Neural crest cell (in vitro differentiated cells): ENCODE measurements at places on chromosomes 4 and X. TPM values are rescaled to one million over a fixed set of nuclear protein-coding genes. Genes with fewer than 3 reads are reported as not detected.

MAGEB10 gene
- not detected in 2 replicates for total RNA-seq

ENPEP gene
- total RNA-seq = 4.5 and 7.3 TPM in 2 replicates

TBC1D9 gene
- total RNA-seq = 15.9 and 16.1 TPM in 2 replicates

F8A3 gene
- total RNA-seq = 4.3 and 5.2 TPM in 2 replicates

XK gene
- total RNA-seq = 0.12 and 0.20 TPM in 2 replicates

TKTL2 gene
- not detected in 2 replicates for total RNA-seq

UGDH gene
- total RNA-seq = 110 and 111 TPM in 2 replicates

ADH1B gene
- not detected in 2 replicates for total RNA-seq

VCX3B gene
- not detected in 2 replicates for total RNA-seq

MBNL3 gene
- total RNA-seq = 21.0 and 21.8 TPM in 2 replicates

PLP2 gene
- 0.75 and 0.89 TPM in 2 replicates for total RNA-seq

YTHDC1 gene
- total RNA-seq = 87.9 and 88.2 TPM in 2 replicates

TRAM1L1 gene
- total RNA-seq = 4.6 and 5.0 TPM in 2 replicates

GLOD5 gene
- not detected in 2 replicates for total RNA-seq

EFHC2 gene
- total RNA-seq = 0.77 and 1.2 TPM in 2 replicates

DNA sequence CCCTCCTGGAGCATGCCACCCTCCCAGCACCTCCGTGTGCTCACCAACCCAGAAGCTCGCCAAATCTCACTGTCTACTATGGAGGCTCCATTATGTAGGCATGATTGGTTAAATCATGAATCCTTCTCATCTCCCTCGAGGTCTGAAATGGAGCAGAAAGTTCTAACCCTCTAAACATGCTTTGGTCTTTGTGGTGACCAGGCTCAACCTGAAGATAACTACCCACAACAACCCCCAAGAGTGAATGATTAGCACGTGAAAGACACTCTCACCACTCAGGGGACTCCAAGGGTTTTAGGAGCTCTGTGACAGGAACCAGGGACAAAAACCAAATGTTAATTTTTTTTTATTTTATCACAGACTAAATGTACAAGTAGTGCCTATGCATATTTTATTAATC, 47.2 kb downstream of the APBB2 start:
- DNase-seq = no peak
- peaks cover 3% of the 10 kb centered on the region for H3K4me1 ChIP-seq
- H3K27me3 ChIP-seq = no peaks in the 10 kb centered on the region
- no peak overlapping the region for H3K4me3 ChIP-seq
- H3K36me3 ChIP-seq = peaks cover 12% of the 10 kb centered on the region

DNA sequence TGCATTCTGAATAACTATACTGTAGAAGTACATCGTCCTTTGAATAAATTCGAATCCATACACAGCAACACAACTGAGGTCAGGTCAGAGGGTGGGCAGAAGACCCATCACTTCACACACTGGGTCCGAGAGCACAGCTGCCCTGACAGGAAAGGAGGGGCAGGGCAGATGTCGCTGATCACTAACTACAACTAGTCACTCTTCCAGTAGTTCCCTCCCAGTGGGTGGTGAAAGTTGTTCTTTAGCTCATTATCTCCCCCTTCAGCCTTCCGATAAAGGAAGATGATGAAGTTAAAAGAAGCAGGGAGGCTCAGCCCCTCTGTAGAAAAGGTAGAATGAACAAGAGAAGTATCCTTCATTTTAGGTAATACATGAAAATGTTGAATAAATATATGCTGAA, 278.9 kb downstream of the INPP4B start:
- peaks cover 6% of the 10 kb centered on the region for H3K36me3 ChIP-seq
- no peak for DNase-seq
- H3K4me3 ChIP-seq = no peak overlapping the region

GRCh38 chrX:136192839-136193414, 45.6 kb downstream of the FHL1 start:
- H3K4me3 ChIP-seq = no peak overlapping the region
- peaks cover 14% of the 10 kb centered on the region for H3K36me3 ChIP-seq
- no peak overlapping the region for H3K27ac ChIP-seq
- H3K4me1 ChIP-seq = no peaks in the 10 kb centered on the region
- no peak for DNase-seq

DNA sequence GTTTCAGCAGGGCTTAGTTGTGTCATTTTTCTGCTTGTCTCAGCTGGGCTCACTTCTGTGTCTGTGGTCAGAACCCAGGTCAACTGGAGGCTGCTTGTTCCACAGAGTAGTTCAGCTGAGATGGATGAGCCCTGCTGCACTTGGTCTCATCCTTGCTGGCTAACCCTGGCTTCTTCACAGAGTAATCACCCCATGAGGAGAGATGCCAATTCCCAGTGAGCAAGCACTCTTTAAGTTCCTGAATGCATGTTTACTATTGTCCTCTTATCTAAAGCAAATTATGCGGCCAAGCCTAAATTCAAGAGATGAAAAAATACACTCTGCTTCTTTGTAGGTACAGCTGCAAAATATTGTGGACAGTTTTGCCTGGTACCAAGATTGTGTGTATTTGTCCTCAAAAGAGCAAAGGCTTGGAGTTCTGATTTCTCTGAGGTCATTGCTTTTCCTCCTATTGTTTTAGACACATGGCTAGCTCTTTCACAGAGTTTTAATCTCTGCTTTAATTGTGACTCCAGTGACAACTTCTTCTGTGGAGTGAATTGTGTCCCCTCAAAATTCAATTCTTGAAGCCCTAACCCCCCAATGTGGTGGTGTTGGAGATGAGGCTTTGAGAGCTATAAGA, 236.6 kb upstream of the ANKRD50 start:
- H3K36me3 ChIP-seq = no peaks in the 10 kb centered on the region
- no peak overlapping the region for H3K4me3 ChIP-seq
- H3K4me1 ChIP-seq = peaks cover 6% of the 10 kb centered on the region
- no peak overlapping the region for H3K27ac ChIP-seq

DNA sequence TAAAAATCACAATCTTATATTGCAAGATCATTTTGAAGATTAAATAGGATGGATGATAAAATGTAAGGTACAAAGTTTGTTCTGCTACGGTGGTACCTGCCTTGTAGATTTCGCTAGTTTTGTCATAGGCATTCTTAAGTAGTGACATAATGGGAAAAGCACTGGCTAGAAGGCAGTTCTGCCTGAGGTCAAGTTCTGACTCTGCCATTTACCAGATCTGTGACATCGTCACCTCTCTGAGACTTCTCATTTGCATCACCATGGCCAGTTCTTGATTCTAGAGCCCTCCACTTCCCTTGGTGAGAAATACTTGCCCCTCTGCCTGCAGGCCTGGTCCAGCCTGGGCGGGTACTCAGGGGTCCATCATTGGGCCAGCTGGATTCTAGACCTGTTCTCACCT, 85.2 kb downstream of the HS3ST1 start:
- H3K36me3 ChIP-seq = no peaks in the 10 kb centered on the region
- H3K4me3 ChIP-seq = no peak overlapping the region
- DNase-seq = no peak
- no peaks in the 10 kb centered on the region for H3K27me3 ChIP-seq

DNA sequence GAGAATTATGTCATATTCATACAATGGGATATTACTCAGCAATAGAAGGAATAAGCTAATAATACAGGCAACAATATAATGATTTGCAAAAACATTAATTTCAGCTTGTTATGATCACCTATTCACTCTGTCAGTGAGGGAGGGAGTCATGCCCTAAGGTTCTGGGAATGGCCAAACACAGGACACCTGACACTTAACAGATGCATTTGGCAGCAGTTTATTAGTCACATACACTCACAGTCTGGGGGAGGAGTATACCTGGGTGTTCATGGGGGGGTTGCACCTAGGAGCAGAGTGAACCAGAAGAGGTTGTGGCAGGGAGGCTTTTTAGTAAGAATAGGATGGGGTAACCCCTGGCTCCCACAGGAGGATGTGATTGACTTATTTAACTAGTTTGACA, 38.3 kb downstream of the SERPINA7 start:
- H3K27ac ChIP-seq = no peak overlapping the region
- H3K4me3 ChIP-seq = no peak overlapping the region
- H3K36me3 ChIP-seq = no peaks in the 10 kb centered on the region
- H3K4me1 ChIP-seq = no peaks in the 10 kb centered on the region
- H3K27me3 ChIP-seq = no peaks in the 10 kb centered on the region
- DNase-seq = no peak

GRCh38 chr4:18980516-18981233, 959.1 kb upstream of the LCORL start:
- H3K4me3 ChIP-seq = no peak overlapping the region
- no peaks in the 10 kb centered on the region for H3K36me3 ChIP-seq
- H3K27me3 ChIP-seq = no peaks in the 10 kb centered on the region
- no peak for DNase-seq
- no peaks in the 10 kb centered on the region for H3K4me1 ChIP-seq

- H3K4me1 ChIP-seq = peaks cover 42% of the 10 kb centered on the region
- H3K27me3 ChIP-seq = no peaks in the 10 kb centered on the region
- no peak overlapping the region for H3K4me3 ChIP-seq
- no peak for DNase-seq
Measured at GRCh38 chr4:76626686-76627465, 191.8 kb downstream of the SHROOM3 start.

DNA sequence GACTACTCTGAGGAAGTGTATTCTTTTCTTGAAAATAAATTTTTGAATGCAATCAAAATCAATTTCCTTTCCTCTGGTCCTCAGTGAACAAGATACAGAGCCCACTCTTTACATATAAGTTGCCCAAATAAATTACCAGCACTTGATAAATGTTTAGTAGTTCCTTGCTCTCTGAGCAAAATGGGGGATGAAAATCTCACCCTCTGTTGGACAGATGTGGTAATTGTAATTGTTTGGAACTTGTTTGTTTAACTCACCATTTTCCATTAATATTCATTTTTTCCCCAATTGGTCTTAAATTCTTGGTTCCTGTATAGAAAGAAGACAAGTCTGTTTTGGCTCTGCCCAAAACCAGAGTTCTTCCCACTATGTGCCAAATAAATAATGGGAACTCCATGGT, 146.3 kb downstream of the LDB2 start:
- H3K27me3 ChIP-seq = no peaks in the 10 kb centered on the region
- H3K36me3 ChIP-seq = no peaks in the 10 kb centered on the region
- no peak overlapping the region for H3K27ac ChIP-seq
- H3K4me3 ChIP-seq = no peak overlapping the region

DNA sequence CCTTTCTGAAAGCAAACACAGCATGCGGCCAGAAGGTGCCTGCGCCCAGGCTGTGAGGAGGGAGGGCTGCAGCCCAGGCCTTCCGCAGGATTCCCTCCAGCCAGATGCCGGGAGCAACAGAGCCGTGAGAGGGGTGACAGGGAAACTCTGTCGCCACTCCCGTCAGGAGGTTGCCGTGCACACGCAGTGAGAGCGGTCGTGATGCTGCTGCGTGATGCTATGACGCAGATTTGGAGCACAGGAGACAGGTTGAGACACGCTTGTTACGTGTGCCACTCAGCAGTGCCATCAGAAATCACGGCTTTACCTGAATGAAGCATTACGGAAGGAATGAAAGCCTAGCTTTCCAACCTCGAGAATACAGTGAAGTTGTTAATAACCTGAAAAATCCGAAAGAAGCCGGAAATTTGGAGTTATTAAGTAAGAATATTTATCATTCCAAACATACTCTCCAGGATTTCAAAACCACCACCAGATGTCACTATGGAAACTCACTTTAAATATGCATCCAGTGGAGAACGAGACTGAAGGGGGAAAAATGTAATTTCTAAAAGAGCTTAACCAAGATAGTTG, 54.4 kb downstream of the FAT1 start:
- no peaks in the 10 kb centered on the region for H3K27me3 ChIP-seq
- no peak overlapping the region for H3K4me3 ChIP-seq
- peaks cover 12% of the 10 kb centered on the region for H3K4me1 ChIP-seq
- H3K36me3 ChIP-seq = peaks cover 7% of the 10 kb centered on the region

DNA sequence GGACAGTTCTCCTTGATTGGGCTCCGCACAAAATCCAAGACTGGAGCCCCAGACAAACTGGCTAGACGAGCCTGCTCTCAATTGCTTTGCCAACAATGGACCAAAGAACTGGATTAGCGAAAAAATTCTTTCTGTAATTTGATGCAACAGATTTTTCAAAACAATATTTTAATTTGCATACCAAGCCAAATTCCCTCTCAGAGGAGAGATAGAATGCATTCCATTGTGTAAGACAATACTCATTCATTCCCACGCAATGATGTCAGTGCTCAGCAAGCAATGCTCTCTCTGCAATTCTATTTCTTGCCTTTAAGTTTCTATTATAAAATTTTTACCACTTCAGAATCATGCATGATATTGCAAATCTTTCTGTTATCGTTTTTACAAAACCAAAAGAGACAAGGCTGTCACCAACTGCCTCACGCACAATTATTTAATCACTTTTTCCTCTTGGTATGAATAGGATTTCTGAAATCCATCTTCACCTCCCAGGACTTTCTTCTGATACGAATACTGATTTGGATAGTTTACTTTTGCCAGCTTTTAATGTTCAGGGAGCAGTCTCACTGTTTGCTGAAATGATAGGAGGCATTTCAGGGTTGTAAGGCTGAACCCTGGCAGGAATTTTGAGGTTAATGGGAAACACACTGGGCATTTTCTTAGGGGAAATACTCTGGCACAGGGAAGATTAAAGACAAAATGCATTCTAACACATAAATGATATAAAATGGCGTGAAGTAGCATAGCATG, 46.1 kb upstream of the HCCS start:
- H3K27me3 ChIP-seq = no peaks in the 10 kb centered on the region
- no peak for DNase-seq
- H3K4me1 ChIP-seq = no peaks in the 10 kb centered on the region
- no peak overlapping the region for H3K27ac ChIP-seq
- no peaks in the 10 kb centered on the region for H3K36me3 ChIP-seq

GRCh38 chr4:3461515-3462291, 1.4 kb upstream of the DOK7 start:
- no peak overlapping the region for H3K27ac ChIP-seq
- no peak for DNase-seq
- H3K36me3 ChIP-seq = no peaks in the 10 kb centered on the region
- peaks cover 8% of the 10 kb centered on the region for H3K27me3 ChIP-seq

DNA sequence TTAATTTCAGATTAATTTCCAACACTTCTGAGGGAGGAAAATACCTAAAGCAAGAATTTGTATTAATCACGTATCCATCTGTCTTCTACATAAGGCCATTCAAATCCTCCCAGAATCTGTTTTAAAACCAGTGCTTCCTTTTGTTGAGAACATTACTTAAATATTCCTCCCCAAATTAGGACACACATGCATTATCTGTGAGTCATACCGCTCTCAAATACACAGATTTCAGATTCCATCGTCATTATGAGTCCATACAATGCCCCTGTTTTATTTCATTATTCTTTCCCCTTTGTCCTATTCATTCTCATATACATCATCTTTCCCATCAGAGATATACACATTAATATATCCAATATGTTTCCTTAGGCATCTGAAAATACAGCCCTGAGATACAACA, 57.3 kb upstream of the PRSS12 start:
- no peak overlapping the region for H3K27ac ChIP-seq
- H3K36me3 ChIP-seq = peaks cover under 1% of the 10 kb centered on the region
- H3K4me3 ChIP-seq = no peak overlapping the region
- peaks cover 3% of the 10 kb centered on the region for H3K27me3 ChIP-seq
- no peaks in the 10 kb centered on the region for H3K4me1 ChIP-seq
- DNase-seq = no peak

- no peak overlapping the region for H3K27ac ChIP-seq
- H3K4me1 ChIP-seq = peaks cover 45% of the 10 kb centered on the region
- no peak overlapping the region for H3K4me3 ChIP-seq
- DNase-seq = no peak
- H3K36me3 ChIP-seq = no peaks in the 10 kb centered on the region
Measured at GRCh38 chrX:17547658-17548057, 172.7 kb downstream of the NHS start.

- DNase-seq = no peak
- H3K27me3 ChIP-seq = peaks cover 3% of the 10 kb centered on the region
- H3K4me1 ChIP-seq = no peaks in the 10 kb centered on the region
Measured at GRCh38 chr4:55793479-55793878, 26.1 kb upstream of the EXOC1L start.

GRCh38 chrX:23554304-23554703, 113.0 kb upstream of the PRDX4 start:
- H3K27me3 ChIP-seq = no peaks in the 10 kb centered on the region
- H3K4me1 ChIP-seq = no peaks in the 10 kb centered on the region
- DNase-seq = no peak
- no peak overlapping the region for H3K27ac ChIP-seq
- H3K36me3 ChIP-seq = peaks cover 3% of the 10 kb centered on the region
